ENCODE measurements at places on chromosomes 7 and 10. TPM values are rescaled to one million over a fixed set of nuclear protein-coding genes. Genes with fewer than 3 reads are reported as not detected.

Gene TRIM50
- total RNA-seq: not detected

DNA sequence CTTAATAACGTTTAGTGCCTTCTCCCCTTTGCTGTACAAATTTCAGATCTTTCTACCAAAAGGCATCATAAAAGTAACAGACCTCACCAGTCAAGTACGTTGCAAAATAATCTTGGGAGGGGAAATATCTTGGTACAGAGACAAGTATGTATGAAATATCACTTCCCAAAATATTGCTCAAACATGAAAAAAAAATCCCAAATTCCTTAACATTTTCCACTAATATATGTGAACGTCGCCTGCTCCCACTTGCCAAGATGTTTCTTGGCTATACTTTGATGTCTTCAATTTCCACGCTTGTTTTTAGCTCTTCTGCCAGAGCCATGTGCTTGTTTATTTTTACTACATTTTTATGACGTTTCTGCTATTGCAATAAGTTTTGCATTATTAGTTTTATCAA lies 223.5 kb downstream of the PLXNA4 start:
- DNase-seq: no peak

Gene PYROXD2
- total RNA-seq: 8.3 TPM

Gene CPN1
- total RNA-seq: not detected

GRCh38 chr10:94010886-94011285 lies 17.2 kb downstream of the PLCE1 start:
- DNase-seq: no peak

GRCh38 chr10:50538555-50539398 lies 85.0 kb downstream of the SGMS1 start:
- no peak for DNase-seq

Gene C10orf67
- not detected for total RNA-seq

Gene NEUROD6
- not detected for total RNA-seq

- DNase-seq: no peak
These were observed 30.2 kb downstream of the ALOX5 start for GRCh38 chr10:45404087-45404769.

DNA sequence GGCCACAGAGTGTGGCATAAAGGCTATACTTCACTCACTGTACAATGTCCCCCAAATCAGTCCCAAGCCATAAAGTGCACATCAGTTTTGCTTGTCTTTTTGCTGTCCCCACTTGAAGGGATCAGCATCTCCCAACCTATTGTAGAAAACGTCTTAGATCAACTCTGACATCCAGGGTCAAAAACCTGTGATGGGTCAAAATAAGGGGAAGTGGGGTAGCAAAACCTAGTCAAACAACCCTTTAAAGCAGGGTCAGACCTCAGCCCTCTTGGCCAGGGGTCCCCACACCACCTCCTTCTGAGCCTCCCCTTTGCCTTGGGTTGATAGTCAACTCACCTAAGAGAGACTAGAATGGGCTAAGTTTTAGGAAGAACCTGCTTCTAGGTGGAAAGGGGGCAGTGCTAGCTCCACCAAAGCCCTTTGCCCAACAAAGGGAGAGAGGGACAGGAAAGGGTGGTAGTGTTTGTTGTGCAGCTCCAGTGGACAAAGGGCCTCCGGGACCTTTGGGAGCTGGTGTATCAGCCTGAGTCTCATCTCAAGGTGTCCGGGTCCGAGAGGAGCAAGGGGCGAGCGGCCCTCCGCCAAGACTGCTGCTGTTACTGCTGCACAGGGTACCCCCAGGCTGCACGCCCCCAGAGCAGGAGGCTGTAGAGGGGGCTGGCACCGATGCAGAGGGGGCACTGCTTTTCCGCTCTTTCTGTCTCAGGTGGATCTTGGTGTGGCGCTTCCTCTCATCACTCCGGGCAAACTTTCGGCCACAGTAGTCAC lies 3.3 kb downstream of the EGR2 start:
- no peak for DNase-seq
